ENCODE measurements at places on chromosomes 16 and 17. TPM values are rescaled to one million over a fixed set of nuclear protein-coding genes. Genes with fewer than 3 reads are reported as not detected.

The PHF23 gene
- 75.2 TPM for total RNA-seq

The PYY gene
- not detected for total RNA-seq

The DPEP1 gene
- 0.41 TPM for total RNA-seq

The KRT28 gene
- not detected for total RNA-seq

The ST3GAL2 gene
- total RNA-seq, result 37.5 TPM

The MKS1 gene
- 38.2 TPM for total RNA-seq

The PALB2 gene
- 26.6 TPM for total RNA-seq

The CDH11 gene
- 31.7 TPM for total RNA-seq

All from neural crest cell (in vitro differentiated cells).